Stimulated activated CD4-positive, alpha-beta T cell treated with anti-CD3 and anti-CD28 coated beads, Interleukin-12 subunit alpha, Interleukin-12 subunit beta, amount 100 ng/mL, for 24 hours (primary cell): ENCODE measurements at places on chromosomes 11 and 22.

DNA sequence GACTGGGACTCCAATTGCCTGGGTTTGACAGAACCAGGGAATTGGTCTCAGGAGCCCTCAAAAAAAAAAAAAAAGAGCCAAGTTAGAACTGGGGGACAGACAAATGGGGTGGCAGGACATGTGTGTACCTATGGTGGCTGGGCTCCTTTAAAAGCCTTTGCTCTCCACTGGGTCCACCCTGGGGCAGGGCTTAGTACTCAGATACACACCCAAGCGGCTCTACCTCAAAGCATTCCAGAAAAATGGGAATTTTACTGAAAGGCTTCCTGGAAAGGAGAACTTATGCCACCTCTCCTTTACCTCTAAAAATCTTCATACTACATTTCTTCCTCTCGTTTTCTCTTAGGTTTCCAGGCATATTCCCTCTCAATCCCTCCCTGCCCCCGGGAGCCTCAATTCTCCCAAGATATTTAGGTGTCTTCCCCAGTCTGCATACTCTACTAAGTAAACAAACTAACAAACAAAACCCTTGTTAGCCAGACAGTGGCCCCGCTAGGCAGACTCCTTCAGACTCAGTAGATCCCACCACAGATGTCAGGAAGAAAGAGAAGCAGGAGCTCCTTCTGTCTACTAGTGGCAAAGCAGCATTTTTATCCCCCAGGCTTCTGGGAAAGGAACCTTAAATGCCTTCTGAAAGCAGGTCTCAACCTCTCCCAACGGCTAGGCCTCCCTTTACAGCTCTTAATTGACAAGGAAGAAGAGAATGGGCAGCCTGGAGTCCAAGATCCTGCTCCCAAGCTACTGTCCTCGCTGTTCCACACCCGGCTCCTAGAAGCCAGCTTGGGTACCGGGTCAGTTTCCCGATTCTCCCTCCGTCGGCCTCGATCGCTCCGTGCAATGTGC lies 653 bp downstream of the PCSK7 start:
- no peak for DNase-seq

DNA sequence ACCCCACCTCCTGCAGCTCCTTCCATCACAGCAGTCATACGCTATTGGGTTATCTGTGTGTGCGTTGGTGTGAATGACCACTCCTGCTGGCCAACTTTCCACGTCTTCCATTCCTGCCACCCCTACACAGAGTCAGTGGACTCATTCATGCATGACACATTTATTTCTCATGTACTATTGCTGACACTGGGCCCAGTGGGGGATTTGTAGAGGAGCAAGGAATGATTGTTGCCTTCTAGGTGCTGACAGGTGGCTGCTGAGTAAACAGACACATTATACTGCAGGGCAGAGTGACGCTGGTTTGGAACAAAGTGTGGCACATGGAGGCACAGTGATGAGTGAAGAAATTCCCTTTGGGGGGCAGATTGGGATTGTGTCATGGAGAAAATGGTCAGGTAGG lies 113.9 kb downstream of the CCDC81 start:
- DNase-seq = no peak

GRCh38 chr22:35451592-35451991 lies 51.7 kb downstream of the MCM5 start:
- DNase-seq = no peak

GRCh38 chr11:63462137-63462536 lies 28.8 kb downstream of the PLAAT5 start:
- no peak for DNase-seq

DNA sequence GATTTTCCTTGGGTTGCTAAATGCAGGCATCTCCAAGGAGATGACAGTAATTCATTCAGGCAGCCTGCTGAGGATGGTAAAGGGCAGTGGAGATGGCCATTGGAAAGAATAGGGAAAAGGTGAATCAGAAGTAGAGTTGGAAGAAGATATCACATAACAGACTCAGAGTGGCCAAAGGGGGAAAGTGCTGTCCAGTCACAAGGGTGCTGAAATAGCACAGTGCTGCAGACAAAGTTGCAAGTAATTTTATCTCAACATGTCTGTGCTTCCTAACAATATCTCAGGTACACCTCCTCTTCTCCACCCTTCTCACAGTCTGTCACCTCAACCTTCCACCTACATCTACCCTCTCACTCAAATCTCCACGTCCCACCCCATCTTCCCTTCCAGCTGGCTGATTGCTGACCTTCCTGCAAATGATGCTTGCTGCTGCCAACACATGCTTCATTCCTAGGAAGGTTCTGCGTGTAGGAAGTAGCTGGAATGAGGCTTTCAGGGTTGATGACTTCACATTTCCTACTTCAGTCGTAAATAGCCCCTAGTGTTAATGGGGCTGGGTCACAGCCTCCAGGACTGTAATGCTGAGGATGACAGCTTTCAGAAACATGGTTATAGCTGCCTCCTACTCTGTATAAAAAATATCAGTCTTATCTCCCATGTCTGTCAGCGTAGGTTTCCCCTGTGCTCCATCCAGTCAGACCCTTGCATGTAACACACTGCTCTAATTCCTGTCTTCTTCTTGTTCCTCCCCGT lies 123.9 kb downstream of the CTNND1 start:
- DNase-seq = no peak
